SHP77 treated with DMSO at 0.1 percent for 48 hours (cell line): ENCODE measurements at places on chromosomes 2 and 18.

GRCh38 chr2:222174450-222174849 lies 124.3 kb downstream of the PAX3 start:
- DNase-seq, result no peak

DNA sequence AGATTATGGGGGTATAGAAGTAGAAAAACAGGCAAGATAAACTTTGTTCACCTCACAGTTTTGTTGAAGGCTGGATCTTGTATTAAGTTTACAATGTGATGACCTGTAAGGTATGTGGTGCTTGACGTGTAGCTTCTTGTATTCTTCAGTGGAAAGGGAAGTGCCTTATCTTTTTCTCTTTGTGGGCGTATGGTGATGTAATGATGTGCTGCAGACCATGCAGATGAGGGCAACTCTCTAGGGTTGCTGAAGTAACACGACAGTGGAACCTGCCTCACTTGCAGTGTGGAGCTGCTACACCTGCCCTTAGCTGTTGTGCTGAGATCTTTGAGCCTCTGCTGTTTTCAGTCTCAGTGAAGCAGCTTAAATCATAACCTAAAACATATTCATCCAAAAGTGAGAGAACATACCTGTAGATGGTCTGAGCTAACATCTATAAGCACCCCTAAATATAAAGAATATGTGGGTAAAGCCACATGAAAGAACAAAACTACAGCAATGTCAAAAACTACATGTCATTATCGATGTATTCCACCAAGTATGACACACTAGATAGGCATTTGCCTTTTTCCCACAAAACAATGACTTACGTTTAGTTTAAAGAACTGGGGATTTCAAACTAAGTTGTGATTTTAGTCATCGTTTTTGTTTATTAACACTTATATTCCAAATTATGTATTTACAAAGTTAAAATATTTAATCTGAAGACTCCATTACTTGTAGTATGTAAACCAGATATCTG lies 1144.1 kb downstream of the CNTNAP5 start:
- DNase-seq, result no peak

- peak; percentile 41 for DNase-seq
Measured at GRCh38 chr2:54957321-54957999, 92.8 kb downstream of the RTN4 start.

- DNase-seq, result no peak
Measured at GRCh38 chr2:137870682-137871081, 93.6 kb upstream of the HNMT start.

DNA sequence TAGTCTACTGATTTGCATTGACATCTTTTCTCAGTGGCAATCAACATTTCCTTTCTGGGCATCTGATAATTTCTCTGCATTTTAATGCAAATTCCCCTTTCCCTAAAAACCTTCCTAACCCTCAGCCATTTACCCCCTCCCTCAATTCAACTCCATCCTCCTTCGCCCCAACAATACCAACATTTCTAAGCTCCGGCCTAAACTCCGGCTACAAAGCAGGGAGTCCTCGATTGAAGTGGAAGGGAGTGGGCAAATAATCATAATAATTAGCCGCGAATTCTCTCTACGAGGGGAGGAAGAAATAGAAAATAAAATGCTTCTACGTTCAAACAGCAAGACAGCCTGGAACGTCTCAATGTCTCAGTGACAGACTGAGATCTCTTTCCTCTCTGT lies 4.6 kb downstream of the BCL11A start:
- DNase-seq, result no peak

- no peak for DNase-seq
Measured at GRCh38 chr2:200314976-200315567, 8.6 kb downstream of the SPATS2L start.

DNA sequence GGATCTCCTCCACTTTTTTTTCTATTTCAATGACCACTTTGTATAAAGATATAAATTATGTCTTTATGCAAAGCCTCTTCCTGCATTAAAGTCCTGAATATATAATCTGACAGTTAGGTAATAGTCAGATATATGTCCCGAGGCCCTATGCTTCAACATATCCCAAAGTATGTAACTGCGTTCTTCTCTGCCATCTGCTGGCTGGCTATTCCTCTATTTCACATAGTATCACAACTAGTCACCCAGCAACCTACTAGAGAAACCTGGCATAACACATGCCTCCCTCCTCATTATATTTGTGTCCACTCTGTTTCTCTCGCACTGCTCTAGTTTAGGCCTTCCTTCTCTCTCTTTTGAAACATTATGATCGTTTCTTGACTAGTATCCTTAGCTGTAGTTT lies 640.8 kb downstream of the DPP10 start:
- DNase-seq, result no peak

- DNase-seq, result peak; percentile 5
Measured at GRCh38 chr2:102975996-102976975, 214.5 kb downstream of the TMEM182 start.

DNA sequence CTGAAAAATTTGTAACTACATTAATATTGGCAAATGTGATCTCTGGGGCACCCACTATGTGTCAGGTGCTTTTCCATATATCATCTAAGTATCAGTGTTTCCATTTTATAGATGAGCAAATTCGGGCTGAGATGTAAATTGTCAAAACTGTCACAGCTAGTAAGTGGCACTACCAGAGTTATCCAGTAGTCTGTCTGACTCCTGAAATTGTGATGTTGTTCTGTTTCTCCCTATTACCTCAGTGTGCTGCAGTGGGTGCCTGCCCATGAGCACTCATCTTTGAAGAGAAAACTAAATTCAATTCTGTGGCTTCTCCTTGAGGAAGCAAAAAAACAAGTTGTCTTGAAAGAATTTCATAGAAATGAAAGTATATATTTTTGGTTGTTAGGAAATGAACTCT lies 467.4 kb upstream of the FANCL start:
- no peak for DNase-seq

GRCh38 chr2:39494784-39495251 lies 57.7 kb upstream of the MAP4K3 start:
- DNase-seq, result no peak

- no peak for DNase-seq
Measured at GRCh38 chr2:206064077-206064476, 21.9 kb downstream of the INO80D start.

GRCh38 chr18:24086082-24086481 lies 52.8 kb upstream of the CABYR start:
- DNase-seq, result peak; percentile 92

DNA sequence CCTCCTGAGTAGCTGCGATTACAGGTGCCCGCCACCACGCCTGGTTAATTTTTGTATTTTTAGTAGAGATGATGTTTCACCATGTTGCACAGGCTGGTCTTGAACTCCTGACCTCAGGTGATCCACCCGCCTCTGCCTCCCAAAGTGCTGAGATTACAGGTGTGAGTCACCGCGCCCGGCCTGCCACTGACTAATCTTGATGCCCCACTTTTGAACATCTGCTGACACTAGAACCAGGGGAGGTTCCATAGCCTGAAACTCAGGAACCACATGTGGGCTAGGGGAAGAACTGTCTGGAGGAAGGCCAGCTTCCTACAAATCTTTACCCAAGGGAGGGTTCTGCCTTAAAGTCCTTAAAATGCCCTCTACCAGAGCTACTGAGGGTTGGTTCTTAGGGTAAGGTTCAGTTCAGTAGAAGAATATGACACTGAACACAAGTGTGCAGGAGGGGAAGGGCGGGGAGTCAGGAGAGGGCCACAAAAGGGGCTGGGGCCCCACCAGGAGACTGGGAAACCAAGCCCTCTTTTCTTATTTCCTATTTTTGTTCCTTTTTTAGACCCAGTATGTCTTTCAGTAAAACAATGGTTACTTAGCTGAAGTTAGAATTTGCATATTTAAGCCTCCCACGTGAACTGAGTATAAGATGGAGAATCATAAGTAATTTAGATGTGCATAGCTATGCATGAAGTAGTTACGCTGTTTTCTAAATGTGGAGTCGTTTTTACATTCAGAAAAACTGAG lies 6.3 kb upstream of the RAB31 start:
- no peak for DNase-seq

DNA sequence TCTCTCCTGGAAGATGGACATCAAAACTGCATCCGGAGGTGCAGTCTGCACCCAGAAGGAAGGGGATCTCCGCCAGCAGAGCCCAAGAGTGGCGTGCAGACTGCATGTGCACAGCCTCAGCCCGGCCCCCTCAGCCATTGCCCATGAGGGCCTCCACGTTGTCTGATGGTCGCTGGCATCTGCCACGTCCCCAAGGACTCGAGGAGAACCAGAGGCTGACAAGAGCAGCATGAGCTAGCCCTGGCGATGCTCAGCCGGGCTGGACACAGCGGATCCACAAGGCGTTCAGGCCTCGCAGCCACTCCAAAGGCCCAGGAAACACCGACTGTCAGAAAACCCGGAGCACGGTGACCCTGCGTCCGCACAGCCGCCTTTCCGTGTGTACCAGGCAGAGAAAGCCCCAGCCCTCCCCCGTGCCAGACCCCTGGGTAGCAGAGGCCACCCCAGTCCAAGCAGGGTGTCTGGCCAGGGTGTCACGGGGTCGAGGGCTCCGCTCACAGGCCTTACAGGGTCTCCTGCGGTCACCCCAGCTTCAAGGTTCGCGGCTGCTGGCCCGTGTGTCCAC lies 48.3 kb downstream of the SLC66A2 start:
- DNase-seq, result no peak

DNA sequence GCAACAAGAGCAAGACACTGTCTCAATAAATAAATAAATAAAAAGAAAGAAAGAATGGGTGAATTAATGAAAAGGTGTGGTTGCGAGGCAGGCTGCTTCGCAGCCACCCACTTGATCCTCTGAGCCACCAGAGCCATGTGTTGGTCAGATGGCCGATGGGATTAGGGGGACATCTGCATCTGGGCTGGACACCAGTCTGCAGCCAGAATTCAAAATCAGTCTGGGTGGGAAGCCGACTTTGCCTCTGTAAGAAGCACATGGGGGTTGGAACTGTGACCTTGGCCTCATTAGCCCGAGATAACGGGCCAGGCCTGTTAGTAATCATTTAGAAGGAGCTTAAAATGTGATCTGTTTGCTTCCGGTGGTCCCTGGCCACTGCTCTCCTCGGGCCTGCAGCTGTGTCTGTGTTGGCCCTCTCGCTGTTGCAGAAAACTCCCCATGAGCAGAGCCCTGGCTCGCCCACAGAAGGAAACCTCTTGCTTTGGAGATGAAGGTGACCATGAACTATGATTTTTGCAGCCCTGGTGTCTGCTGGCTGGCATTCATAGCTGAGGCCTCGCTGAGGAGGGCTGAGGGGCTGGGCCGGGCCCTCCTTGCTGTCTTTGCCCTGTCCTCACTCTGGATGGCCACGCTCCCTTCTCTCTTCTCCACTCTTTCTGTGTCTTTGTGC lies 94.4 kb downstream of the DYSF start:
- no peak for DNase-seq

DNA sequence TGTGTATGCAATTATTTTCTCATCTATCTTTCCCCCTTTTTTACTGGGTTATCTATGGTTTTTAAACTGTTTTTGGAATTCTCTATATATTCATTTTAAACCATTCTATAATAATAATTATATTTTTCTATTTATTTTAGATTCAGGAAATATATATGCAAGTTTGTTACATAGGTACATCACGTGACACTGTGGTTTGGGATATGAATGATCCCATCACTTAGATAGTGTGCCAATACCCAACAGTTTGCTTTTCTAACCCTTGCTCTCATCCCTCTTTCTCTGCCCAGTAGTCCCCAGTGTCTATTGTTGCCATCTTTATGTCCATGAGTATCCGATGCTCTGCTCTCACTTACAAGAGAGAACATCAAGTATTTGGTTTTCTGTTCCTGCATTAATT lies 65.8 kb upstream of the SPHKAP start:
- DNase-seq, result no peak

DNA sequence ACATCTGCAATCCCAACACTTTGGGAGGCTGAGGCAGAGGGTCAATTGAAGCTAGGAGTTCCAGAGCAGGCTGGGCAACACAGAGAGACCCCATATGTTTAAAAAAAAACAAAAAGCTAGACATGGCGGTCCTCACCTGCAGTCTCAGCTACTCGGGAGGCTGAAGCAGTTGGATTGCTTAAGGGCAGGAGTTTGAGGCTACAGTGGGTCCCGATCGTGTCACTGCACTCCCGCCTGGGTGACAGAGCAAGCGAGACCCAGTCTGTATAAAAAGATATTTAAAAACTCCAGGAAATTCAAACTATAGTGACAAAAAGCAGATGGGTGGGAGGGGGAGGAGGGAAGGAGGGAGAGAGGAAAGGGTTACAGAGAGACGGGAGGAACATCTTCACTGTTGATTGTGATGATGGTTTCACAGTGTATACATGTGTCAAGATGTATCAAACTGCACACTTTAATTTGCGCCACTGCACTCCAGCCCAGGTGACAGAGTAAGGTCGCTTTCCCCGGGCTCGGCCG lies 942 bp upstream of the ZNF236 start:
- no peak for DNase-seq

DNA sequence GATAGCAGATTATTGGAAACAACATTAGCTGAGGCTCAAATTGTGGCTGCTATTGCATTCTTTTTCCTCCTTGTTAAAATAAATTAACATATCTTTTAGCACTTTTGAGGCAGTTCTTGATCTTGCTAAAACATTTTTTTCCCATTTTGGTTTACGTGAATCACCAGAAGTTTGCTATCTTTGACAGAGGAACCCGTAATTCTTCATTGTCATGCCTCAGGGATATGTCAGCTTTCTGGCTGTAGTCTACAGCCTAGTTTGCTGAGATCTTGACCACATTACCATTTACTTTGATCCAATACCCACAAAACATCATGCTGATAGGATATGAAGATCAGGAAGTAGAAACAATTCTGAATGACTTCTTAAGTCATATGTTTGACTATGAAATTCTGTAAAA lies 25.1 kb upstream of the FANCL start:
- DNase-seq, result no peak

GRCh38 chr2:207767461-207768167 lies 2.1 kb downstream of the FZD5 start:
- no peak for DNase-seq

DNA sequence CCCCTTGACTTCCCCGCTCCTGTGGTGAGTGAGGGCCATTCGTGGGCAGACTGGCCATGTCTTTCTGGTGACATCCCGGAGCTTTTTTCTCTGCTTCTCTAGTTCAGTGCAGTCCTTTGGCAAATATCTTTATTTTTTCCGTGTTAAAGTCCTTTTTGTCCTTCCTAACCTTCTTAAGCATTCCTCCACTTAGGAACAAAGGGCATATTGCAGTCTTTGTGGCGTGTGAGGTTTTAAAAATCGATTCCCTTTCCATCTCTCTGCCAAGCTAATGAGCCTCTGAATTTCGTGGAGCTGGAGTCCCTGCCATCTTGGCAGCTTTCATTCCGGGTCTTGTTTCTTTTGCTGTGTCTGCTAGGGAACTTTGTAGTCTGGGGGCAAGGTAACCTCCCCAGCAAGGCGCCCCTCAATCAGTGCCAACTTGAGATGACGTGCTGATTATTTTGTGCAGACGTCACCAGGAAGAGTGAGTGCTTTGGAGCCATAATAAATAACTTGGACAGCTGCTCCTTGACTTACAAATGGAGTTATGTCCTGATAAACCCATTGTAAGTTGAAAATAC lies 5.1 kb downstream of the CNNM3 start:
- no peak for DNase-seq
